ENCODE measurements at places on chromosomes 1 and 21. TPM values are rescaled to one million over a fixed set of nuclear protein-coding genes. Genes with fewer than 3 reads are reported as not detected.

GRCh38 chr1:156768610-156769295 is 1.4 kb downstream of the PRCC start:
- DNase-seq = no peak

GRCh38 chr1:94590203-94591137 is 48.9 kb upstream of the F3 start:
- peak; percentile 55 for DNase-seq

DNA sequence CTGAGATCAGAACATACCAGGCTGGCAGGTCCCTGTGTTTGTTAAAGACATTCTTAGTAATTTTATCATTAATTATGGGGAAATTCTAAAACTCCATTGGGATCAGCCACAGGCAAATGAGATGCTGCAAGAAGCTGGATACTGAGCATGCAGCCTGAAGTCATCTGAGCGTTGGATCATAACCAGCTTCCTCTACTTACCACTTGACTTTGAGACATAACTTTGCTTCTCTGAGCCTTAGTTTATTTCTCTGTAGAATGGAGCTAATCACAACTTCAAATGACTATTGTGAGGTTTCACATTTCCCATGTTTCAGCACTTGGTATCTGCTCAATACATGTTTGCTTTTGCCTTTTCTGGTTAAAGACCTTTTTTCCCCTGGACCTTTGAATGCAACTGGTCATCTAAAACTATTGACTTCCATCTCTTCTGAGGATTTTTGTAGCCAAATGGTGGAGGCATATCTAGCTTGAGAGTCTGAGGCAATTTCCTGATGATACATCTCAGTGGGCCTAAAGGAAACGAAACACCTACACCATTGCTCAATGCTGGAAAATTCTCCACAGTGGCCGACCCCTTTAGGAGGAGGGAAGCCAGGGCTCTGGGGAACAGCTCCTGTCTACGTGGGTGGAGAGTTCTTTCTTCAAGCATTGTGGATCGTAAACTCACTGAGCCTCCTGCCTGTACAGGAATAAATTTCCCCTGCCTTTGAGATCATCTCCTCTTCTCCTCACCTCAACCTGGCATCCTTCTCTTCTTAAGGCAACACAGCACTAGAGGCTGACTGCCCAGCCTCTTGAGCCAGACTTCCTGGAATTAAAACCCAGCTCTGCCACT is 109.1 kb upstream of the HOOK1 start:
- peak; percentile 84 for DNase-seq

DNA sequence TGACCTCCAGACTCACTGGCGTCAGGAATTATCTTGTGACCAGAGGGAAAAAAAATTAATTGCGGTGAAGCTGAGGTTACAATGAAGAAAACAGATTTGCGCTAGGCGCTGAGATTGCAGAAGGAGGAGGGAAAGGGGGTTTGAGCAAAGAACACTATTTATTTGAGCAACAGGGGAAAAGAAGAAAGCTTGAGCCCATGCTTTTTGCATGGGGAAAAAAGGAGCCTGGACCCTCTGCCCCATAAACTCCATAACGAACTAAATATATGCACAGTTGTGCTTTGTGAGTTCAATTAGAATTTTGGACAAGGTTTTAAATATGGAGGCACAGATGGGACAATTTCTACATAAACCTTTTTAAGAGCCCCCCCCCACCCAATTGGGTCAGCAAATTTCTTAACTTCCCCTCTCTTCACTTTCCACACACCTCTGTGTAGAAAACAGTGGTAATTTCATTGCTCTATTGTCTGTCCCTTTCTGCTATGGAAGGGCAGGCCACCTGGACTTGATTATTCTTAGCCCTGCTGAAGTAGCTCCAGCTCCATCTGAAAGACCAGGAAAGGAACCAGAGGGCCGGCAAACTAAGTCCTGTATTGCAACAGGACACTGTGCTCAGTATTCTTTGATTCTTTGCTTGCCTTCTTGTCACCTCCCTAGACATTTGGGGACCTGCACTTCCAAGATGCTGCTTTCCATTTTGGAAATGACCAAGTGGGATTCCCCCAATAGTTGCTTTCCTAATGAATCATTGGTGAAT is 862 bp upstream of the ID3 start:
- peak; percentile 40 for DNase-seq

- no peak for DNase-seq
Measured at GRCh38 chr21:37800456-37801061, 115.7 kb downstream of the KCNJ6 start.

The FAM167B gene
- 1.3 TPM for polyA plus RNA-seq

The FAM72B gene
- 1.0 TPM for polyA plus RNA-seq

The DNAJC28 gene
- polyA plus RNA-seq = 2.1 TPM

The TMPRSS3 gene
- not detected for polyA plus RNA-seq

Data from fibroblast of lung (primary cell).